Immature natural killer cell (primary cell): ENCODE measurements at places on chromosomes 1 and 21. TPM values are rescaled to one million over a fixed set of nuclear protein-coding genes. Genes with fewer than 3 reads are reported as not detected.

DNA sequence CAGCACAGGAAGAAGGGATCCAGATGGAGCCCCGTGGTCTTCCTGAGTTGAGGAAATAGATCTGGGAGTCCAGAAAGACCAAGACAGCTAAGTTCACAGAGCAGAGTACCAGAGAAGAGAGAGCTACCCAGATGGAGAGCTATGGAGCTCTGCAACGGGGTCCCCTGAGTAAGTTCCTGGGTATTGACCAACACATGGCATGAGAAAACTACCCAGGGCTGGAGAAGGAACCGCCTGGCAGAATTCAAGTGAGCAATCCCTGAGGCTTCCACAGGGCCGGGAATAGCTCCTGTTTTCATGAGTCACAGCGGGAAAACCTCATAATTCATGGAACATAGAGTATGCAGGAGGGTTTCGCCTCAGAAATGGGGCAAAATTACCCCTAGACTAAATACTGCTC is 19.7 kb downstream of the STPG1 start:
- no peak overlapping the region for H3K4me3 ChIP-seq
- peaks cover 7% of the 10 kb centered on the region for H3K4me1 ChIP-seq
- no peaks in the 10 kb centered on the region for H3K36me3 ChIP-seq
- no peak for DNase-seq
- H3K27ac ChIP-seq = no peak overlapping the region
- peaks cover 3% of the 10 kb centered on the region for H3K27me3 ChIP-seq

DNA sequence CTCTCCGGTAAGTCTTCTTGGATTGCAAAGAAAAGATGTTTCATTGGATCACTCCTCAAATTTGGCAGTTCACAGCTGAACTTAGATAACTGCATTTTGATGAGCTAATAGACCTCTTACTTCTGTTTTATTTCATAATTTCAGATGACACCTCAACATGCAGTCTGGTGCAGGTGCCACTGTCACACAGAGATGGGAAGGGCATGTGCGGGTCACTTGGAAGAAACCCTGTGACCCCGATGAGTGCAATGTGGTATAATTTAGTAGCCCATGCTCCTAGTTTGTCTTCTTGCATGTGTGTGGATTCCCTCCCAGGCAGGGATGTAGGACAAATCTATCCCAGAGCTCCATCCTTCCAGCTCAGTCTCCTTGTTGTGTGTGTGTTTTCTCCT is 481 bp upstream of the SLAMF1 start:
- H3K27me3 ChIP-seq = peaks cover 6% of the 10 kb centered on the region
- peaks cover 18% of the 10 kb centered on the region for H3K4me1 ChIP-seq
- DNase-seq = no peak
- no peak overlapping the region for H3K27ac ChIP-seq
- H3K4me3 ChIP-seq = no peak overlapping the region

GRCh38 chr1:244106837-244107493 is 55.9 kb downstream of the ZBTB18 start:
- H3K4me3 ChIP-seq = no peak overlapping the region
- no peak for DNase-seq
- H3K27me3 ChIP-seq = peaks cover 9% of the 10 kb centered on the region
- no peaks in the 10 kb centered on the region for H3K36me3 ChIP-seq
- H3K27ac ChIP-seq = no peak overlapping the region
- H3K4me1 ChIP-seq = no peaks in the 10 kb centered on the region

DNA sequence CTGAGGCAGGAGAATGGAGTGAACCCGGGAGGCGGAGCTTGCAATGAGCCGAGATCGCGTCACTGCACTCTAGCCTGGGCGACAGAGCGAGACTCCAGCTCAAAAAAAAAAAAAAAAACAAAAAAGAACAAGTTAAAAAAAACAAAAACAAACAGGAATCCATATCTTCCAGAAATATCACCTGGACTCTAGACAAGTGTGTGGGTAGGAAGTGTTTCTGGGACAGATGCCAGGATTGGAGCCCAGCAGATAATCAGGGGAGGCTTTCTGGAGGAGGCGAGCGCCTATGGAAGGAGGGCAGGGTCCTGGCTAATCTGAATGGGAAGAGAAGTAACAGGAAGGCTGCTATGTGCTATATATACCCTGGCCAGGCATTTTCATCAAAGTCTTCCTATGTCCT is 43.6 kb upstream of the SYNC start:
- no peak overlapping the region for H3K4me3 ChIP-seq
- DNase-seq = no peak
- H3K4me1 ChIP-seq = no peaks in the 10 kb centered on the region
- H3K27ac ChIP-seq = no peak overlapping the region
- H3K27me3 ChIP-seq = no peaks in the 10 kb centered on the region

- no peak overlapping the region for H3K27ac ChIP-seq
- H3K36me3 ChIP-seq = no peaks in the 10 kb centered on the region
- DNase-seq = no peak
Measured at GRCh38 chr1:95340061-95340460, 106.1 kb downstream of the RWDD3 start.

DNA sequence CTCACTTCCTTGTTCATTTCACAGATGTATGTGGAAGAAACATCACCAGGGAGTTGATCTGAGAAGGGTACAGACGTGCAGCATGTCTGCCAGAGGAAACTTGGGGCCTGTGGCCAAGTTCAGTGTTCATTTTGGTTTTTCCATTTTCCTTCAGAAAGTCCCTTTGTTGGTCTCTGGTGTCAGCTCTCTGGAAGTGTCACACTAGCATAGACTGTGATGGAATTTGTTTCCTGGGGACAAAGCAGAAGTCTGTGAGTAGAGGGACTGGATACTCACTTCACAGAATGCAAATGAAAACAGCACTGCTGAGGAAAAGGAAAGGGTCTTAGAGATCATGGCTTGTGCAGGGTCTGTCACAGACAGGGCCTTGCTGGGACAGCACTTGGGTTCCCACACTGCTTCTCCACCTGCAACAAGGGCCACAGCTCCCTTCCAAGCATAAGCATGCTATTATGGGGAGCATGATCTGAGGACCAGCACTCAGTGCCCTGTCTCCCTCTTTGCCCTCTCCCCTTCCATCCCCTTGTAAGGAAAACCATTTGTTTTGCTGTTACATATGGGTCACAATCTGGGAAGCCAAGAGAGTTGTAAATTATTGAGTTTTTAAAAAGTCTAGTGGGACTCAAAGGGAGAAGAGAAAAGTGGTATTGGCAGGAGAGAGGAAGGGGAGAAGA is 31.4 kb upstream of the CD84 start:
- peaks cover 13% of the 10 kb centered on the region for H3K4me1 ChIP-seq
- H3K36me3 ChIP-seq = no peaks in the 10 kb centered on the region
- DNase-seq = no peak
- peaks cover 6% of the 10 kb centered on the region for H3K27me3 ChIP-seq
- H3K27ac ChIP-seq = no peak overlapping the region
- H3K4me3 ChIP-seq = no peak overlapping the region

GRCh38 chr1:11929849-11930248 is 3.6 kb upstream of the KIAA2013 start:
- H3K36me3 ChIP-seq = no peaks in the 10 kb centered on the region
- peaks cover 11% of the 10 kb centered on the region for H3K4me1 ChIP-seq
- peaks cover 7% of the 10 kb centered on the region for H3K27me3 ChIP-seq
- H3K27ac ChIP-seq = no peak overlapping the region
- H3K4me3 ChIP-seq = no peak overlapping the region

GRCh38 chr1:25677193-25677773 is 60.7 kb downstream of the MAN1C1 start:
- peak overlapping the region; percentile 72 for H3K4me3 ChIP-seq
- no peaks in the 10 kb centered on the region for H3K36me3 ChIP-seq
- DNase-seq = no peak
- H3K27ac ChIP-seq = peak overlapping the region; percentile 64
- H3K27me3 ChIP-seq = peaks cover 8% of the 10 kb centered on the region

DNA sequence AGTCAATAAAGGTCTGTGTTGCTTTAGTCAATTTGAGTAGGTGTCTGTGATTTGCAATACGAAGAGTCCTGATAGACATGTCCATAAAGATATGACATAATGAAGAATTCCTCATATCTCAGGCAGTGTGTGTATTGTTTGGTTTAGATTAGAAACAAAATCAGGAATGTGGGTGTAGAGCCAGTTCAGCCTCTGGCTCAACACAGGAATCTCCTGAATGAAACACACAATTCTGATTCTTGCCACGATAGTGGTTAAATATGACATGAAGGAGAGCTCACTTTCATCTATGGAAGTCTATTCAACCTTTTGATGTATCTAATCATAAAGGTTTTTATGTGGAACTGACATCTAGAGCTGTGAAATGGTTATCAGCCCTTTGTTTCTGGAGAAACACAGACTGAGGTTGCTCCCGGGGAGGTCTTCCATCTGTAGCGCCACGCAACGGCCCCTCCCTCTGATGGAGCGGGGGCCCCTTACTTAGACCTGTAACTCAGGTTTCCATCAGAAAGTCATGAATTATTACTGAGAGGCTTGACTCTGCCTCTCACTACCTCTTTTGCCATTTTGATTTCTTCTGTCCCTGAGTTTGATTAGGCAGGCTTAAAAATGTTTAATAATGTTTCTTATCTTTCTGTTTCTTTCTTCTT is 19.5 kb downstream of the TSPAN2 start:
- peaks cover 23% of the 10 kb centered on the region for H3K4me1 ChIP-seq
- DNase-seq = no peak
- peak overlapping the region; percentile 3 for H3K27ac ChIP-seq
- H3K27me3 ChIP-seq = peaks cover 2% of the 10 kb centered on the region

DNA sequence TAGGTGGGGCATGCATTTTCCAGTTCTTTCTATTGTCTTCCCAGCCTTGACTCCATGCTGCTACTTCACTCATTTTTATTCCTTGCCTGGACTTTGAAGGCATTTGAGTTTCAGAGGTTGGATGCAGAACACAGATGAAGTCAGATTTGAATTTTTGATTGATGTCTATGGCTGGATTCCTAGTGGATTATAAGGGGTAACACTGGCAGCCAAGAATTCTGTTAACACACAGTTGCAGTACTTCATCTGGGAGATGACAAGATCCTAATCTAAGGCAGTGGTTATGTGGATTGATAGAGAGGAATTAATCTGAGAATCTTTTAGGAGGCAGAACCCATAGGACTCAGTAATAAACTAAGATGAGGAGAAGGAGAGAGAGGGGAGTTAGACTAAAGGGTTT is 439.0 kb upstream of the USP24 start:
- H3K27me3 ChIP-seq = peaks cover 1% of the 10 kb centered on the region
- DNase-seq = no peak
- no peak overlapping the region for H3K4me3 ChIP-seq
- no peaks in the 10 kb centered on the region for H3K4me1 ChIP-seq

- H3K27me3 ChIP-seq = peaks cover 3% of the 10 kb centered on the region
- H3K36me3 ChIP-seq = no peaks in the 10 kb centered on the region
- H3K4me1 ChIP-seq = no peaks in the 10 kb centered on the region
- H3K4me3 ChIP-seq = no peak overlapping the region
Measured at GRCh38 chr1:221751226-221751887, 9.5 kb upstream of the DUSP10 start.

- H3K27me3 ChIP-seq = peaks cover 6% of the 10 kb centered on the region
- H3K27ac ChIP-seq = no peak overlapping the region
- DNase-seq = no peak
- no peaks in the 10 kb centered on the region for H3K36me3 ChIP-seq
- H3K4me1 ChIP-seq = no peaks in the 10 kb centered on the region
- H3K4me3 ChIP-seq = no peak overlapping the region
Measured at GRCh38 chr1:90126834-90127233, 131.9 kb downstream of the ZNF326 start.

DNA sequence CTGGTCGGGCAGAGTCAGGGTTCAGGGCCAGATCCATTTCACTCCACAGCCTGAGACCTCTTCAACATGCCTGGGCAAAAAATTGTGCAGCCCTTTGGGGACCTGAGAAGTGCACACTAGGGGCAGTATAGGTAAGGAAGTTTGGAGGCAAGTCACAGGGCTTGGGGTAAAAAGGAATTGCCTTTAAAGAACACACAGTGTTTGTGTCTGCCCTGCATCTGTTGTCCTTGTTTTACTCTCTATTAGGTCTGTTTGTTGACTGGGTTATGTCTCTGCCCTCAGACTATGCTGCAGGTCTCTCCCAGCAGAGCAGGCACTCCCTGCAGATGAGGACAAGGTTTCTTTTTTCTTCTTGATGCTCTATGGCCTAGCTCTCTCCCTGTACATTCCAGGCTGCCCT is 22.0 kb downstream of the LDLRAD2 start:
- DNase-seq = no peak
- no peaks in the 10 kb centered on the region for H3K4me1 ChIP-seq
- H3K27me3 ChIP-seq = peaks cover 1% of the 10 kb centered on the region
- H3K4me3 ChIP-seq = no peak overlapping the region
- H3K27ac ChIP-seq = no peak overlapping the region
- peaks cover 4% of the 10 kb centered on the region for H3K36me3 ChIP-seq

DNA sequence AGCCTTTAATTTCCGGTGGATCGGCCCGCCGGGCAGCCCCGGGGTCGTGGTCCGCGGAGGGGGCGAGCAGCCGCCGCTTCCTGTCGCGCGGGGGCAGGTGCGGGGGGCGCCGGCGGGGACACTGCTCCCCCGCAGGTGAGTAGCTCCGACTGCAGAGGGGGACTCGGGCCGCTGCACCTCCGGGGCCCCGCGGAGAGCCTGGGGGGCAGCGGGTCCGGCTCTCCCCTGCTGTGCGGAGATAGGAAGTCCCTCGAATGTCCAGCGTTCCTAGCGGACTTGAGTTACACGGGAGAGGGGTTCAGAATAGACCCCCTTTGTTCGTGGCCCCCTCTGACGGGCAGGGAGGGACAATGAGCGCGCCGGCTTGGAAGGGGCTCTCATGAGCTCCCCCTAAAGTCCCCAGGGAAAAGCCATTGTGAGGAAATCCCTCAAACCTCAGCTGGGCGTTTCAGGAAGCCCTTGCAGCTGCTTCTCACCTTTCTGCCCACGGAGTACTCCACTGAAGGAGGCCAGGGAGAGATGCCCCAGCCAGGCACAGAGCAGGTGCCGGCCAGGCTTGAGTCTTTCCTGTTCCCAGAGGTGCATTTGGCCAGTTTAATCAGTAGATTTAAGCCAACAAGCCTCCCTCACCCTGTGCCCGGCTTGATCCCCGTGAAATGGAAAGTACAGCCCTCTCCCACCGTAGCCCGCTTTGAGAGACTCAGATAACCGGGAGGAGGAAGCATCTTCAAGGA is 925 bp downstream of the PDE9A start:
- peak; percentile 32 for DNase-seq
- no peaks in the 10 kb centered on the region for H3K36me3 ChIP-seq
- no peak overlapping the region for H3K27ac ChIP-seq
- peaks cover 10% of the 10 kb centered on the region for H3K4me1 ChIP-seq
- peak overlapping the region; percentile 80 for H3K4me3 ChIP-seq

DNA sequence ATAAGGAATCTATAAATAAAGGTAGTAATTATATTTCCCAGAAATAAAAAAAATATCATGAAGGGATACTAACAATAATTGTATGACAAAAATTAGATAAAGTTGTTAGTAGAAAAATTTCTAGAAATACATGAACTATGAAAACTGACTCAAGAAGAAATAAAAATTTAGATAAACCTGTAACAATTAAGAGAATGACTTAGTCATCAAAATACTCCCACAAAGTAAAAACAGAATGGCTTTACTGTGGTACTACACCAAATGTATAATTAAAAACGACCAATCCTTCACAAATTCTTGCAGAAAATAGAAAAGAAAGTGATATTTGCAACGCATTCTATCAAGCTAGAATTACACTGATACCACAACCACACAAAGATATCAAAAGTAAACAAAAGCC is 176.2 kb upstream of the ETV3 start:
- DNase-seq = no peak
- peaks cover 3% of the 10 kb centered on the region for H3K27me3 ChIP-seq
- no peaks in the 10 kb centered on the region for H3K4me1 ChIP-seq

NRDC gene
- polyA plus RNA-seq = 101 TPM

UTS2 gene
- polyA plus RNA-seq = 20.1 TPM

INKA2 gene
- 0.83 TPM for polyA plus RNA-seq

HES4 gene
- polyA plus RNA-seq = 2.3 TPM

SPATA6 gene
- 1.1 TPM for polyA plus RNA-seq

ATP13A2 gene
- polyA plus RNA-seq = 26.3 TPM

LCE2A gene
- polyA plus RNA-seq = not detected

CFHR2 gene
- not detected for polyA plus RNA-seq
